ENCODE measurements at places on chromosomes 5 and 9.

DNA sequence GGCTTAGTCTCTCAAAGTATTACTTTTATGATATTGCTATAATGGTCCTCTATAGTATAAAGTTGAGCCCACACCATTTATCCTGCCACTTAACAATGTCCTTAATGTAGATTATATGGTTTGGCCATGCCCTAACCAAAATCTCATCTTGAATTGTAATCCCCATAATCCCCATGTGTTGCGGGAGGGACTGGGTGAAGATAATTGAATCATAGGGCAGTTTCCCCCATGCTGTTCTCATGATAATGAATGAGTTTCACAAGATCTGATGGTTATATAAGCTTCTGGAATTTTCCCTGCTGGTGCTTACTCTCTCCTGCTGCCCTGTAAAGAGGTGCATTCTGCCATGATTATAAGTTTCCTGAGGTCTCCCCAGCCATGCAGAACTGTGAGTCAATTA lies 498.8 kb downstream of the RAB3C start:
- no peak for DNase-seq

DNA sequence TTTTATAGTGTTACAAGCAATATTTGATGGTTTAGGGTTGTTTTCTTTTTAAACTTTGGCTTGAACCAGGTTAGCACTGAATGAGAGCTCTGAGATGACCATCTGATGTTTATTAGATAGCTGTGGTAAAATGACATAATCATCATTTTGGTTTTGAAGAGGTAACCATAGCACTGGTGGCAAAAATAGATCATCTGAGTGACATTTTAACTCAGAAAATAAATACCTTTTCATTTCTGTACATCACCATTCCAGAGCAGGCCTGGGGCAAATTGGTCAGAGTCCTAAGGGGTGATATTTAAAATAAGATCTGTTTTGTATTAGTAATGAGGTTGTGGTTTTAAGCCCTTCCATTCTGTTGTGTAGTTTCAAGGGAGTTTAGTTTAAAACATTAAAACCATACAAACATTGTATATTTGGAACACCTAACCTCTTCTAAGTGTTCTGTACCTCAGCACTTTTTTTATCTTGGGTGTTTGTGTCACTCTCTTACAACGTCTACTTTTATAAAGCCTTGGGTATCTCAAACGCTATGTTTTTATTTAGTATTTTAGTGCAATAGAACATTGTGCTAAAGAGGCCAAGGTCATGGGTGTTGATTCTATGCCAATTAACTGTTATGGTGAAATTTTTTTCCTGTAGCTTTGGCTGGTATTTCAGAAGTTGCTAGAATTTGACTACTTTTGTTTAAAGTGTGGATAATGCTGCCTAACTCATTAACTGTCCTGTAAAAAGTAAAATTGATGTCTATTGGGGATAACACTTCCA lies 166.1 kb downstream of the CD180 start:
- no peak for DNase-seq

DNA sequence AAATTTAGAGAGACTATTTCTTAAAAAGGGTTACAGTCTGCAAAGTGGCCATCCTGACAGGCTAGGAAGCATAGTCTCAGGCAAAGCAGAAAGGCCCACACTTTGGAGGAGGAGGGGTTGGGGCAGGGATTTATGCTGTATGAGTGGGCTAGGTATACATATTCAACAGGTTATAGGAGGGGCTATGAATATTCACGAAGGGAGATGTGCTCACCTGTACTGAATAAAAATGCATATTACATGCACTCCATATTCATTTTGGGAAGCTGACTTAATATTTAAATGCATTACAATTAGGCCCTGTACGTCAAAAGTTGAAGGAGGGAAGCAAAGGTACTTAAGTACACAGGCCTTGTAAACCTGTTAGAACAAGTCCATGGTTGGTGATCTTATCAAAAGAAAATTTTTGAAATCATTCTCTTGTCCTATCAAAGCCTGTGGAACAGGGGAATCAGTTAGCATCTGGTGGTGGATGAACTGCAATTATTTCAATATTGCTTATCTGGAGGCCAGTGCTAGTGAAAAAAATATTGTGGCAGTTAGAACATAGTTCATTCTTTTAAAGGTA lies 1.6 kb downstream of the CENPP start:
- no peak for DNase-seq

DNA sequence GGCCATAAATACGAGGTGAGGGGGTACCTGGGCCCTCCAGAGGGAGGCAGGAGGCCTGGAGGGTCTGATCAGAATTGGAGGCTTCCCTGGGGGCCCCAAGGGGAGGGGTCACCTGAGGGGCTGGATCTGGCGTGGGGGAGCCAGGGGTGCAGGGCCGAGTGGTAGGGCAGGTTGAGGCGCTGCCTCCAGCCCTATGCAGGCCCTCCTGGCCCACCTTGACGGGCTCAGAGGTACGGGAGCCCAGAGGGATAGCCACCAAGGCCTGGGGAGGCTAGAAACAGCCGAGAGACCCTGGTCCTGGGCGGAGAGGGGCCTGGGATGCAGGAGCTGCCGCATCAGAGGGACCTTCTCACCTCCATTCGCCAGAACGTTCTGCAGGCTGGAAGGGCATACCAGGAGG lies 24.3 kb downstream of the LHX3 start:
- DNase-seq = no peak

DNA sequence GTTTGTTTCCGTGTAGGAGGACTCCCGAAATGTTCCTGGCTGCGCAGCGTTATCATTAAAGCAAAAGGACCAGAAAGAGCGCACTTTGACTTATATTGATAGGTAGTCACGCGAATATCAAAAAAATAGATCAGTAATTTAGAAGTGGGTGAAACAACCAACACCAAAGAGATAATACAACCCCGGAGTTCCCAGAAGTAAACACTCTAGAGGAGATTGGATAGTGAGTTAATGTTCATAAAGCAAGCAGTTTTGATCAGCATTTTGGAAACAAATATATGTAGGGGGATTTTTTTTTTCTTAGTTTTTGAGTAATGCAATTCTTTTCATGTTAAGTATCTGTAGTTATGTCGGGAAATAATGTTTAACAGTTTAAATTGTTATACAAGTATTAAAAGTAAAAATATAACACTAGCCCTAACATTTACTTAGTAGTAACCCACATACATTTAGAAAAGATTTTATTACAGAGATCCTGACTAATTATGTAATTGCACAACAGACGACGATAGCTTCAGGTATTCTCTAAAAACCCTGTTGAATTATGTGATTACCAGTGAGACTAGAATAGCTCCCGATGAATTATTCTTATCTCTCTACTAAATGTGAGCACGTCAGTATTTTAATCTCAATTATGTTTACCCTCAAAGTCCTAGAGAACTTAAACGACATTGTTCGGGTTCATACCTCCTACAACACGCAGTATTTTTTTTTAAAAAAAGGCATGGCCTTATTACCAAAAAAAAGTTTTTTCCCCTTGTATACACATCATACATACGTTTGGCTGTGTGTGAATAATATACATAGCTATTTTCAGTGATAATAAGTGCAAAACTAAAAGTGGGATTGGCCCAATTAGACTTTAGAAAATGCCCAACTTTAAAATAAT lies 9.4 kb upstream of the NFIB start:
- DNase-seq = no peak

GRCh38 chr9:28925157-28925556 lies 1351.9 kb upstream of the C9orf72 start:
- no peak for DNase-seq

DNA sequence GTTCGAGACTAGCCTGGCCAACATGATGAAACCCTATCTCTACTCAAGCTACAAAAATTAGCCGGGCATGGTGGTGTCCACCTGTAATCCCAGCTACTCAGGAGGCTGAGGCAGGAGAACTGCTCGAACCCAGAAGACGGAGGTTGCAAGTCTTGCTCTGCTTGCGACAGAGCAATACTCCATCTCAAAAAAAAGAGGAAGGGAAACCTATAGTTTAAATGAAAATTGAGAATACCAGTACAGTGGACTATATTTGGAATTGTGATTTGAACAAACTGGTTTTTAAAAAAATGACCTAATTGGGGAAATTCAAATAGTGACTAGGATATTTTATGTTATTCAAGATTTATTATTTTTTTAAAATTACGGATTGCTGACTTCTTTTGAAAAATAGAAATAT lies 33.2 kb downstream of the DIAPH1 start:
- DNase-seq = no peak

DNA sequence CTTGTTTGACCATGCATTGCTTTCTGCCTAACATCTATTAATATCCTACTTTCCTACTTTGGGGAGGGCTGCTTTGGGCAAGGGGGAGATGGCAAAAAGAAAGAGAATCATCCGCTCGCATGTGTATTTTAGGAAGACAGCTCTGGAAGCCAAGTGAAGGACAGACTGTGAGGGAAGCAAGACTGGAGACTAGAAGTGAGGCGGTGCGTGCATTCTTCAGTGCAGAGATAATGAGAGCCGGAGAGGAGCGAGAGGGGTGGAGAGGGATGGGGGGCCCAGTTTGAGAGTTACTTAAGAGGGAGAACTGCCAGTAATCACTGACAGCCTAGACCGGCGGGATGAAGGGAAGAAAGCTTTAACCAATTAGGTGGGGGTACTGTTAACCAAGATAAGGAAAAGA lies 151.7 kb upstream of the RAPGEF1 start:
- DNase-seq = no peak

- no peak for DNase-seq
Observed at GRCh38 chr9:105438141-105438806, 9.6 kb upstream of the FSD1L start.

- no peak for DNase-seq
Observed at GRCh38 chr5:68441309-68442073, 225.9 kb downstream of the PIK3R1 start.

GRCh38 chr5:38373743-38374142 lies 115.4 kb downstream of the EGFLAM start:
- DNase-seq = no peak

DNA sequence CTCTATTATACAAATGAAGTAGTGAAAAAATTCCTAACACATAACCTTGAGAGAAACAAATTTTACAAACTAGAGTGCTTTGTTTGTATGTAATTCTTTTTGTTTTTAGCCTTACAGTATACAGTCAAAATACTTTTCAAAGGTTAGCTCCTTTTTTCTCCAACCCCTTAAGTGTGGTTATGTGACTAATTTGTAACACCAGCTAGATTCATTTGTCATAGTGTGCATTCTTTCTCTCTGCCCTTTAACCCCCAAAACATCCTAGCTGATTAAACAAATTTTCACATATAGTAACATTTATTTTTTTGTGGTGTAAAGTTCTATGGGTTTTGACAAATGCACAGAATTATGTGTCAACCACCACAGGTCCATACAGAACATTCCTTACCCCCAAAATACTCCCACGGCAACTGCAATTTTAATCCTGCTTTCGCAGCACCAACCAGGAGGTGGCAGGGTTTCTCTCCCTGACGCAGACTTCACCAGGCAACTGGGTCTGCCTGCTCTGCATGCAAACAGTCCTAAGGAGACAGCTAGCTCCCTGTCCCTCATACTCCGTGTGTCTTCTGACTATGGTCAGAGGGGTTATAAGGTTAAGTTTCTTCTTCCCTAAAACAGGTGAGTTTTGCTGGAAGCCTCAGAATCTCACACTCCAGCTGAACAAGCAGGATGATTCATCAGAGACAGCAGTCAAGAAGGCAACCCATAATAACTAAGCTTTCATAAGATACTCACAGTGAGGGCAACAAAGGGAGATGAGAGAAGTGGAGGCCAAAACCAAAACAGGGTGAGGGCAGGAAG lies 44.5 kb upstream of the NR5A1 start:
- peak; percentile 60 for DNase-seq

DNA sequence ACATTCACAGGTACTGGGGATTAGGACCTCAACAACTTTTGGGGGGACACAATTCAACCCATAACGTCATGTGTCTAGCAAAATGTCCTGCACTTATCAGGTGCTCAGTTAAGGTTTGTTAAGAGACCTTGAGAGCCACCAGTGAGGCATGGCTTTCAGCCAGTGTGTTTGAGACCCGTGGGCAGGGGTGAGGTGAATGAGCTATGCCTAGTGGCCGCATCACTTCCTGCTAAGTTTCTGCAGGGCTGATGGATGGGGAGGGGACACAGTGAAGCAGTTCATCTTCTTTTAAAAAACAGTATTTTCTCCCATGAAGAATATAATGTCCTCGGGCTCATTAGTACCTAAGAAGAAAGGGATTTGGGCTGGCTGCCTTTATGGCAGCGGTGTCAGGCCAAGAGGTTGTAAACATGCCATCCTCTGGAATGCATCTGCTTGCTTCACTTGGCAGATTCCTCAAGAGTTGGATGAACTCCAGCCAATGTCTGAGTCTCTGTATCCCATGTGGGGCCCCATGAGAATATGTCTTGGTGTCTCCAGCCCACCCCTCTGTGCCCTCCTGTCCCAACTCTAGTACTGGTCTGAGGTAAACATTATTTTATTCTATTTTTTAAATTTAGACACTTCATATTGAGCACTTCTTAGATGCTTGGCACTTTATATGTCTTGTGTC lies 282.2 kb downstream of the CWC27 start:
- DNase-seq = no peak

DNA sequence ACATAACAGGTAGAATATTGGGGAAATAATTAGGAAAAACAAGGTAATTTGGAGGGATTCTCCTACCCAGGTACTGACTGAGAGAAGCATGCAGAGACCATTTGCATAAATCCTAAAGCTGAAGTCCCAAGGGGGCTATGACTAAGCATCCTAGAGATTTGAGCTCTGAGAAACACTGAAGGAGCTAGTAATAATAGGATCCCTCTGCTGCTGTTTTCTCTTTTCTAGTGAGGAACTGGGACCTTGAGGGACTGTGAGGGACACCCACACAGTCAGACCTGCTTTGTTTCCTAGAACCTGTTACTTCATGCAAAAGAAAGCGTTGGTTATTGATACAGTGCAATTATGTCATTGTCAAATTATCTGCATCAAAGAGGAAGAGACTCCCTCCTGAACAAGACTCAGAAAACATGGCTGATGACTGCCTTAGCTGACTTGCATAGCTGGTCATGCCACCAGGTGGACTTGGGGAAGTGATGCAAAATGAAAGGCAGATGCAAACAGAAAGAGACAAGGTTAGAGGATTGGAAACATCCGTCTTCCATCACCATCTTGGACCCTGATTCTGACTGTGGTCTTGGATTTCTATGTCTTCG lies 335.4 kb downstream of the NTRK2 start:
- DNase-seq = no peak

GRCh38 chr9:130487500-130487899 lies 42.7 kb downstream of the ASS1 start:
- no peak for DNase-seq

All from HuH-7 (cell line).